Vagina (tissue), 2 donors: ENCODE measurements at places on chromosomes 5 and 9.

GRCh38 chr9:111940697-111941096 lies 44.1 kb downstream of the UGCG start:
- DNase-seq, result no peak

- no peak for DNase-seq
Measured at GRCh38 chr5:165781738-165782137, 2276.3 kb downstream of the MAT2B start.

DNA sequence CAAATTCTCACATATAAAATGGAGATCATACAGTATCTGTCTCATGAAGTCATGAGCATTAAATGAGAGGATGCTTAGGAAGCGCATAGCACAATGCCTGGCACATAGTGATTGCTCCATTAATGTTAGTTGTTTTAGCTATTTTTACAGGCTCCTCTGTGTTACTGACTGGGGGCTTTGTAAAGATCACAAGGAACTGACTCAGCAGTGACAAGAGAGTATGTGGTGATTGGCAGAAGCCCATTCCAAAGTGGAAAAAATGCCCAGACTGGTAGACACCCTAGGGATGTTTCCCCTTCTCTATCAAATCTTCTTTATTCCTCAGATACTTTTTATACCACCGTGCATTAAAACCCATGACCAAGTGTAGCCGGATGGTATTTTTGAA lies 33.5 kb downstream of the ABLIM3 start:
- DNase-seq, result no peak

DNA sequence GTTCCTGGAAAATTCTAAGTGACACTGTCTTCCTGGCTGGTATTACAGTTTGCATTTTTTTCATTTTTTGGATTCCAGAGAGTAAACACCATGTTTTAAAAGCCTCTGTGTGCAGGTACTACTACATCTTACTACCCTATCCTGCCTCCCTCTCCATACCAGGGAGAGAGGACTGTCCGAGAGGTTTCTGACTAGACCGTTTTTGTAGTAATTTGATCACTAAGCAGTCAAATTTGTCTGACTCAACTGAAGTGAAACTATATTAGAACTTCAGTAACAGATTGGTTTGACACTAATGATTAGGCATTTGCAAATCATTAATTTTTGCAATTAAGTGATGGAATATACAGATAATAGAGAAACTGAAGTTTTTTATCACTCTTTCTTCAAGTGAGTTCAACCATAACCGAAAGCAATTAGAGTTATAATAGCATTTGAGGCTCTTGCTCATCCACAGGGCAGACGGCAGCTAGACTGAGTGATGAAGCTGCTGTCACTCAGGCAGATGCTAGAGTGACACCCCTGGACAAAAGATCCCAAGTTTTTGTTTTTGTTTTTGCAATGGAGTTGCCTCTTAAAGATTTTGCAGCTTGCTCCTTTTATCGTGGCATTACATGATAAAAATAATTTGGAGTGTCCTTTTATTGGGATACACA lies 44.3 kb downstream of the SMARCA2 start:
- no peak for DNase-seq

GRCh38 chr5:55853818-55854217 lies 2.7 kb downstream of the IL31RA start:
- no peak for DNase-seq

- no peak for DNase-seq
Measured at GRCh38 chr9:6641056-6641455, 4.5 kb downstream of the GLDC start.

DNA sequence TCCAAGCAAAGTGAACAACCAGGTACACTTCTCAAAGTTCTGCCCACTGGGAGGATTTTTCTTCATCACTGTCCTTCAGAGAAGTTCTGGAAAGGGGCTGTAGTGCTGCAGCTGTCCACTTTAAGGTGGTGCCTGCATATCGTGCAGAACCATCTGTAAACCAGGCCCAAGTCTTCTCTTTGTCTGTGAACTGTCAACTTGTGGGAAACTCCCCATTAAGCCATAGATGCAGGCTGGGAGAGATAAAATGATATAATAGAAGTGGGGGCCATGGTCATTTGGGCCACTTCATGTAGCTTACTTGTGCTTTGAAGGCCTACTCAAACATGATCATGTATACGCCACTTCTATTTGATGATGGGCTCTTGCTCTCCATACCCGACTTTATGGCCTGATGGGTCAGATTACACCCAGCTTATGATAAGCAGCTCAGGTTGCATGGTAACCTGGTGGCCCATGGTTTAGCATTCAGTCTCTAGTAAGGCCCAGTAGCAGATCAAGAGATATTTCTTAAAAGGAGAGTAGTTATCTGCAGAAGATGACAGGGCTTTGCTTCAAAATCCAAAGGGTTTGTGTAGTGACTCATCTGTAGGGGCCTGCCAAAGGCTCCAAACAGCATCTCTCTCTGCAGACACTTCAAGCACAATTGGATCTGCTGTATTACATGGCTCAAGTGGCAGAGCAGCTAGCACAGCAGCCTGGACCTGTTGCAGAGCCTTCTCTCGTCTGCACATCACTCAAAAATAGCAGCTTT lies 15.7 kb upstream of the BTF3 start:
- DNase-seq, result no peak

DNA sequence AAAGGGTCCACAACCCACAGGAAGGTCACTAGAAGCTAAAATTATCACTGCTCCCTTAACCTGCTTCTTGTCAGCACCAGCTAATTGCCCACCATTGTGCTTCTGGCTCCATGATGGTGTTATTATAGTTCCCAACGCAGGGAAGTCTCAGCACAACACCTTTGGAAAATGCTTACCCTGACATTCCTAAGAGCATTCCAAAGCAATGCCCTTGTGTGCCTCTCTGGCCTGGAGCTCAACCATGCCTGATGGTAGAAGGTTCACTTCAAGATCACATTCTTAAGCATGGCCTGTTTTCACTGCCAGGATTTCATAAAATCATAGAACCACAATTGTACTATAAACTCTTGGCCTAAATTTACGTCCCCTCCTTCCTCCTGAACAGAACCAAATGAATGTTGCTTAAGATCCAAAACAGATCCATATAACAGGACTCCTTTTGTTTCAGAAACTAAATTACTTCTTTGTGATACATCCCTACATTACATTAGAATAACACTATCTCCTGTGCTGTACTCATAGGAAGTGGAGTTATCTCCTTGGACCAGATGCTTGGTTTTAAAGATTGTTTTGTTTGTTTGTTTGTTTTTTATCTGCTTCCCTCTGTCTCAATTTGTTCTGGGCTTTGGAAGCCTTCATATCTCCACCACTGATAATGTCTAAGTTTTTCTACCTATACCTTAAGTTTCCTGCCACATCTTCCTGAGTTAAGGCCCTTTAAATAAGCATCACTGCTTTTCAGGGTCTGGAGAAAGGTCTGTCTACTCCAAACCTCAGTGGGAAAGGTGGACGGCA lies 32.1 kb downstream of the ARL15 start:
- DNase-seq, result no peak

DNA sequence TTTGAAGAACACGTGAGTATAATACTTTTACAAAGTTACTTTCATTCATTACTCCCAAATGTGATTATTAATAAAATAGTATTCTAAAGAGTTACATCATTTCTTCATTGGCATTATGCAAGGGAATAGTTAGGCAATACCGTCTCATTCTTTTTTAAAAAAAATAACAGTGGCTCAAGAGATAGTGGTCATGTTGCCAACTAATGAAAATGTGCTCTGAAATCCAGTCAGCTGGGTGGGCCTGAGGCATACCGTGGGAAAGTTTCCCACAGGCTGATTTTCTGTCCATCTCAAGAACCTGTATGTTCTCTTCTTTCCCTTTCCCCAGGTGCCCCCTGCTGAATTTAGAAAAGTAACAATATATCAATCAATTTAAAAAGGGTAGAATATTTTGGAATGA lies 40.8 kb upstream of the ROPN1L start:
- no peak for DNase-seq

DNA sequence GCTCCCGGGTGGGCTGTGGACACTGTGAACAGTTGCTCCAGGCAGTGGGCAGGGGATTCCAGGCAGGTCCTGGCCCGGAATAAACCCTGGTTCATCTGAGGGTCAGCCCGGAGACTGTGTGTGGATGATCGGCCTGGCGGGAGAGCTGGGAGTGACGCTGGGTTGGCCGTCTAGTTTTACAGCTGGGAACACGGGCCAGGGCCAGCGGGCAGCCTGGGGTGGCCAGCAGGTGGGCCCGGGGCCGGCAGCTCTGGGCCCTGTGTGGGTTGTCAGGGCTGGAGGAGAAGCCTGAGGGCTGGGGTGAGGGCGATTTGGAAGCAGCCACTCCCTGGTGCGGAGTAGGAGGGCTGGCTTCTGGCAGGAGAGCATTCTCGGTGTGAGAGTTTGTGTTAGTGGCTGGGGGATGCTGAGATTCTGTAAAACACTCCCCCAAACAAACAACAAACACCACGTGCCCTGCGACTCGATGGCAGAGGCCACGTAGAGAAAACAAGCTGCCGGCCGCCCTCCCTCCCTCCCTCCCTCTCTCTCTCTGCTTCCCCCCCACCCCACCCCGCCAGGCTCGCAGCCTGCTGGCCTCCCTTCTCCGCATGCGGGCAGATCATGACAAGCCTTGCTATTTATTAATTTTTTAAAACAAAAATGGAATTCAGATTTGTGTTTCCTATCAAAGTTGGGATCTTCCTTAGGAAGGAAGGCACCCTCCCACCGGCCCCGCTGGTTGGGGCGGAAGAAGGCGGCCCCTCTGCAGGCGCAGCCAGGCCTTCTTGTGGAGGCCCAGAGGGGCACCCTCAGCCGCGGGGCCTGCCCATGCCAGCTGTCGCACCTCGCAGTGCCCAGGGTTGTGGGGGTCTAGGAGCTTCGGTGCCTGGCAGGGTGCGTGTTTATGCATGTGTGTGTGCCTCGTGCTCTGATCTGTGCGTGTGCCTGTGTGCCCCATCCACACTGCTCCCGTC lies 49.5 kb downstream of the RXRA start:
- DNase-seq, result no peak

DNA sequence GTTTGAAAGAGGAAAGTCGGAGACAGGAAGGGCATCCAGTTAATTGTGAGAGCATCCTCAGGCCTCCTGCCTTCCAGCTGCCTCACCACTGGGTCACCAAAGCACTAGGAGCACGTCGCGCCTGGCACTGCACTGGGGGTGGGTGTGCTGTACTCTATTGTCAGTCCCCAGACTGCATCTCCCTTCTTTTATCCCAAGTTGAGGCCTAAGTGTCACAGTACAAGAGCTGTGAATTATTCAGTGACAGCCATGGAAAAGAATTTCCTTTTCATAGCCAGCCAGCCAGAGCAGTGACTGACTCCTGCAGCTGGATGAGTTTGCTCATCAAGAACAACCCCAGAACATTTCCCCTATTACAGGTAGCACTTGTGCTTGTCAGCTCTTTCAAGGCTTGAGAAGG lies 16.3 kb downstream of the CLTA start:
- DNase-seq, result no peak

GRCh38 chr5:18142831-18143230 lies 508.6 kb downstream of the TAF11L14 start:
- DNase-seq, result no peak

DNA sequence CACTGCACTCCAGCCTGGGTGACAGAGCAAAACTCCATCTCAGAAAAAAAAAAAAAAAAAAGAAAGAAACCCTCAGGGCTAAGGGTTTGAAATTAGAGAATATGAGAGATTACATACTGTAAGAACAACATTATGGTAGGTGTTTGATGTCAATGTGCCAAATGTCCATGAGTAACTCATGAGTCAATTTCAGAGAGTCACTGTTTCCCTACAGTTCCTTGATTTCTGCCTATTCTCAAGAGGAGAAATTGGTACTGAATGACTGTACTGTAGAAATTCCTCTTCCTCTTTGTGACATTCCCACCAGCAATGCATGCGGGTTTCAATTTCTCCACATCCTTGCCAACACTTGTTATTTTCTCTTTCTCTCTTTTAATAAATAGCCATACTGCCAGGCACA lies 35.2 kb downstream of the MARVELD2 start:
- DNase-seq, result no peak

DNA sequence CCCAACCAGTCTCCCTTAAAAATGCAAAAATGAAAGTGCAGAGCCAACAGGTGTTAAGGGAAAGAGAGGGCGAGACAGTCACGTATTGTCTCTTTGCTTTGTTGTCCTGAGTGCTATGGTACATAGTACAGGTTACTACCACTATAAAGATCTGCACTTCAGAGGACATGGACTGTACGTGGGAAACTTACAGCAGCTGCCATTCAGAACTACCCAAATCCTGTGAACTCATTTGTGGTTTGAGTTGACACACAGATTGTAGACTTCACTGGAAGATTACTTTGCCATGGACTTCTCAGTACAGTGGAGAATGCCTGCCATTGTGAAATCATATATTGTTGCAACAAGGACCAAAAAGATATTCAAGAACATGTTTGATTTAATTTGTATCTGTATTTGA lies 34.8 kb downstream of the FBXO38 start:
- no peak for DNase-seq

- DNase-seq, result no peak
Measured at GRCh38 chr5:20229303-20230005, 241.5 kb upstream of the CDH18 start.

GRCh38 chr5:76852772-76853171 lies 3.0 kb downstream of the S100Z start:
- DNase-seq, result no peak

DNA sequence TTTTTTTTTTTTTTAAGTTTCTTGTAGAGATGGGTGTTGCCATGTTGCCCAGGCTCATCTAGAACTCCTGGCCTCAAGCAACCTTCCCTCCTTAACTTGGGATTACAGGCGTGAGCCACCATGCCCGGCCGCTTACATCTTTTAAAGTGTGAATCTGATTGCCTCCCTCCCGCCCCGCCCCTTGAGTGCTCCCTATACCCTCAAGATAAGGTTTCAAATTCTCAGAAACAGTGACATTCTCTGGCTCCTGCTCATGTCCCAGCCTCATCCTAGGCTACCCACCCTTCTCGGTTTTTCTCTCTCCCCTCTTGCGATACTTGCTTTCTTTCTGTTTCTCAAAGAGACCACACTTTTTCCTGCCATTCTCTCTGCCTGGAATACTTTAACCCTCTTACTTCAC lies 12.4 kb downstream of the MORN5 start:
- no peak for DNase-seq

- no peak for DNase-seq
Measured at GRCh38 chr5:72392326-72392733, 72.2 kb downstream of the PTCD2 start.

GRCh38 chr9:88740844-88741243 lies 205.9 kb downstream of the NXNL2 start:
- DNase-seq, result no peak

- no peak for DNase-seq
Measured at GRCh38 chr5:119597728-119598298, 31.5 kb upstream of the FAM170A start.

DNA sequence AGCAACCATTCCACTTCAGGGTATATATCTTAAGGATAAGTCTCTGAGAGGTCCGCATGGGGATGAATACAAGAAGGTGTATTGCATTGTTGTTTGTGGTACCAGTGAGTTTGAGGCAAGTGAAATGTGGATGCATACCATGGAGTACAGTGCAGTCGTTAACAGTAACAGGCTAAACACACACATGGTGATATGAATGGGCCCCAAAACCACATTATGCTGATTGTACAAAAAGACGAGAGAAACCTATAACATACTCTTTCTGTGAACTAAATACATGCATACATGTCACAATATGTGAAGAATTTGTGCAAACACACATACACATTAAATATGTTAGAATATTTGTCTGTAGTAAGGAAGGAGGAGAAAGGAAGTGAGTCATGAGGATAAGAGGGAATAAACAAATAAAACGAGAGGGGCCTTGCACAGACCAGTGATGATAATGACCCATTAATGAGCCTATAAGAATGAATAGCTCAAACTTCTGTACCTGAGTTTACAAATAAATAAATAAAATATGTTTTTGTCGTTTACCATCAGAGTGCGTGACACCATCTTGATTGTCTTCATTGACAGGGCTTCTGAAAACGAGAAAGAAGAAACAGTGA lies 66.5 kb upstream of the RICTOR start:
- no peak for DNase-seq

GRCh38 chr5:159489779-159490178 lies 159.5 kb upstream of the IL12B start:
- DNase-seq, result no peak
